ENCODE measurements at places on chromosomes 12 and 14.

GRCh38 chr12:74066476-74066875 is 471.2 kb upstream of the ATXN7L3B start:
- DNase-seq, result no peak

- no peak for DNase-seq
Observed at GRCh38 chr12:105992849-105993740, 145.7 kb downstream of the NUAK1 start.

DNA sequence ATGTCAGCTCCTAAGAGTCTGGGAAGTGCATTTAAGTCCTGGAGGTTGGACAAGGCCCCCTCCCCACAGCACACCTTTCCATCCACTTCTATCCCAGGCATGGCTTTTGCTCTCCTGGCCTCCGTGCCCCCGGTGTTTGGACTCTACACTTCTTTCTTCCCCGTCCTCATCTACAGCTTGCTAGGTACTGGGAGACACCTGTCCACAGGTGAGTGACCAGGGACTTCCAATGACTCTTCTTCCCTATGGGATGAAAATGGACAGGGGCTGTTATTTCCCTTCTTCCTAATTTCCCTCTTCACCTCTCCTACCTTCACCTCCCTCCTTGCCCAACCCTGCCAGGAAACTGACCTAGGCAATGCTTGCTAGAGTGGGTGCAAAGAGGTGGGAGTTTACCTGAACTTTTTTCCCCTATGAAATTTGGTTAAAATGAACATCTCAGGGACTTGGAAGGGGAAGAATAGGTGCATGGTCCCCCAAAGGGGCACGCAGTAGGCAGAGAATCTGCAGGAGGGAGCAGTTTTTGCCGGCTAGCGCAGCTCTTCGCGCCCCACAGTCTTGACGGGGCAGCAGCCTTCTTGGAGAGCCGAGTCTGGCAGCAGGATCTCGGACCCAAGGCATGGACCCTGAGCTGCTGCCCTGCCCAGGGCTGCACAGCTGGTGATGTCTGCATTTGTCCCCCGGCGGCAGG is 9.2 kb downstream of the ARHGEF25 start:
- DNase-seq, result no peak

DNA sequence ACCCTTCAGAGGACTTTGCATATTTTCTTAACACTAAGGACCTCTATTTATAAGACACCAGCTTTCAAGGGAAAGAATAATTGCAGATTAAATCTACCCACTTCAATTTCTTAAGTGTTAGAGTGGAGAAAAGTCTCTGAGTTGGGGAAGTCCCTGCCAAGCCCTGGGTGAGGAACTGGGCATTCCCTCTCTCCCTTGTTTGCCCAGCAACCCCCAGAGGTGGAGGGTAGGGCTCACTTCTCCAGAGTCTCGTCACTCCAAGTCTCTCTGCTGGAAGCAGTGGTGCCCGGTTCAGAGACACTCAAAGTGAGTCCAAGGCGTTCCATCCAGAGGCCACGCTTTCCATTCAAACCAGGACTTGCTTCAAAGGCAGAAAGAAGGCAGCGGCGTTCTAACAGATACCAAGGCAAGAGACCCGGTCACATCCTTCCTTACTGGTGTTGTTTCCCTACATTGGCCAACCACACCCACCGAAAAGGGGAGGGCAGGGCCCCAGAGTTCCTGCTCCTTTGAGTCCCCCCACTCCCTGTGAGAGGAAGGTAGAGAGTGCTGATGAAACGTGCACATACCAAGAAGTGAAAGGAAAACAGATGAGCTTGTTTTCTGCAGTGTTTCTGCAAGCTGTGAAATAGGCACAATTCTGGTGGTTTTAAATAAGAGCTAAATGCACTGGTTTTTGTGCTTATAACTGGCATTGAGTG is 6.1 kb upstream of the BDKRB2 start:
- no peak for DNase-seq

DNA sequence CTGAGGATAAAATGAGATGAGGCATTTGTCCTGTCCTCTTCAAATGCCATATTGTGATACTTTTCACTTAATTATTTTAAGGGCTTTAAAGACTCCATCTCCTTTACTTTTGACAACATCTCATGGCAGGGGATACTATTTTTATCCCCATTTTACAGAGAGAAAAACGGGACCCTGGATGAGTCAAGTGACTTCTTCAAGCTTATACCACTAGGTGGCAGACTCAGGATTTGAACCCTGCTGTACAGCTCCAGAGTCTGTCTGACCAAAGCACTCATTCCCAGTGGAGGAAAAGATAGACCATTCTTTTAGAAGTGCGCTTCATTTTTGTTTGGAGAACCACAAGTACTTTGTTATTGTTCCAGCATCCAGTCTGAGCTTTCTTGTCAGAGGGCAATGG is 1.7 kb upstream of the SMOC1 start:
- no peak for DNase-seq

DNA sequence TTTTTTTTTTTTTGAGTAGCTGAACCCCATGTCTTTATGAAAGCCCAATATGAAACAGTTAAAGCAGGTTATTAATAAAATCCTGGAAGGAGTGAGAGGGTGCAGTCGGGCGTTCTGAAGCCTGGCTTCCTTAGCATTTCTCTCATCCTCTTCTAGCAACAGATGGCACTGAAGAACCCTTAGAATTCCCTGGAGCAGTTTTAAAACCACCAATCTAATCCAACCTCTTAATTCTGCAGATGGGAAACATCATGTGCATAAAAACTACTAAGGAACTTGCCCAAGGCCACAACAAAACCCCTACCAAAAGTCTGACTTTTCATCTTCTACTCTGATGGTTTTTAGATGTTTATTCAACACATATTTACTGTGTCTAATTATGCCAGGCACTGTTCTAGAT is 25.2 kb downstream of the PRDM4 start:
- no peak for DNase-seq

DNA sequence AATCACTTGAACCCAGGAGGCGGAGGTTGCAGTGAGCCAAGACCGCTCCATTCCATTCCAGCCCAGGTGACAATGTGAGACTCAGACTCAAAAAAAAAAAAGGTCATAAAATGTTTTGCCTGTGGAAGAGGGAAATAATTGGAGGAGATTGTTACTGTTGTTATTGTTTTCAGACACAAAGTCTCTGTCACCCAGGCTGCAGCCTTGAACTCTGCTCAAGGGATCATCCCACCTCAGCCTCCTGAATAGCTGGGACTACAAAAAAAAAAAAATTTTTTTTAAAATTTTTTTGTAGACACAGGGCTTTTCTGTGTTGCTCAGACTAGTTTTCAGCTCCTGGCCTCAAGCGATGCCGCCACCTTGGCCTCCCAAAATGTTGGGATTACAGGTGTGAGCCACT is 33.9 kb downstream of the ARID2 start:
- DNase-seq, result no peak

GRCh38 chr12:3417113-3417512 is 73.9 kb upstream of the PRMT8 start:
- DNase-seq, result peak; percentile 50

DNA sequence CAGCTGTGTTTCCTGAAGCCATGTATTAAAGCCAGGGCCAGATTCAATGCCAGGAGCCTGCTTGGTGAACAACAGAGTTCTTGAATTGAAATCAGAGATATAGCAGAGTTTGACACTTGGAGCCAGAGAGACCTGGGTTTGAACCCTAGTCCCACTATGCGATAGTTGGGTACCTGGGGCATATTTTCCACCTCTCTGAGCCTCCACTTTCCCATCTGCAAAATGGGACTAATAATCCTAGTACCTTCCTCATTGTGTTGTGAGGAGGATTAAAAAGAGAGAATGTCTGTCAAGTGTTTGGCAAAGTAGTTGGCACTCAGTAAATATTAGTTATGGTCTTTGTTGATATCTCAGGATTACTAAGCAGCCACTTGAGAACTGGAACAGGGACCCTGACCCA is 6.0 kb upstream of the HRK start:
- DNase-seq, result no peak

DNA sequence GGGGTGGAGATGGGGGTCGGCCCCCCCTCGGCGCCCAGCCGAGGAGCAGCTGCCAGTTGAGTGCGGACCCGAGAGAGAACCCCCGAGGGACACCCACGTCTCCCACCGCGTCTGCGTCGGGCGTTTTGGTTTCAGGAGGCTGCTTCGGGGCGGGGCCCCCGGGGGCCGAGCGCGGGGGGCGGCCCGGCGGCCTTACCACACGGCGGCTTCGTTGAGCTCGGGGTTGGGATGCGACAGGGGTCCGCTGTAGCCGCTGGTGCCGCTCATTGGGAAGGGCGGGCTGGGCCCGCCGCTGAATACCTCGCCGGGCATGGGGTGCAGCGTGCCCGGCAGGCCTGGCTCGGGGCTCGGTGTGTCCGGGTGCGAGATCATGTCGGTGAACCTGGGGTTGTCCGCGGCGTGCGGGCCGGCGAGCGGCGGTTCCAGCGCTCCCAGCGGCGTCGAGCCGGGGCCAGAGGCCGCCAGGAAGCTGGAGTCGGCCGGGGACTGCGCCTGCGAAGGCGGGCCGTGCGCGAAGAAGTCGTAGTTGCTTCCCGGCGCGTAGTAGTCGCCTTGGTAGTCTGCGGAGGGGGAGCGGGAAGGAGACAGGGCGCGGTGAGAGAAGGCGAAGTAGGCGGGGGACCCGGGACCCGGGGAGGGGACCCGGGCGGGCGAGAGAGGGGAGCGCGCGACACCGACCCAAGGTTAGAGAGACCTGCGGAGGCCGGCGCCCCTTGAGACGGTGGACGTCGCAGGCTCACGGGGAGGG is 8.5 kb downstream of the LHX5 start:
- no peak for DNase-seq

DNA sequence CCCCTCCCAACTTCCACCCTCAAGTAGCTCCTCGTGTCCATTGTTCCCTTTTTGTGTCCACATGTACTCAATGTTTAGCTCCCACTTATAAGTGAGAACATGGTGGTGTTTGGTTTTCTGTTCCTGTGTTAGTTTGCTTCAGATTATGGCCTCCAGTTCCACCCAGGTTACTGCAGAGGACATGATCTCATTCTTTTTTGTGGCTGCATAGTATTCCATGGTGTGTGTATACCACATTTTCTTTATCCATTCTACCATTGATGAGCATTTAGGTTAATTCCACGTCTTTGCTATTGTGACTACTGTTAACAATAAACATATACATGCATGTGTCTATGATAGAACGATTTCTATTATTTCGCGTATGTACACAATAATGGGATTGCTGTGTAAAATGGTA is 362.6 kb downstream of the TMTC2 start:
- no peak for DNase-seq

DNA sequence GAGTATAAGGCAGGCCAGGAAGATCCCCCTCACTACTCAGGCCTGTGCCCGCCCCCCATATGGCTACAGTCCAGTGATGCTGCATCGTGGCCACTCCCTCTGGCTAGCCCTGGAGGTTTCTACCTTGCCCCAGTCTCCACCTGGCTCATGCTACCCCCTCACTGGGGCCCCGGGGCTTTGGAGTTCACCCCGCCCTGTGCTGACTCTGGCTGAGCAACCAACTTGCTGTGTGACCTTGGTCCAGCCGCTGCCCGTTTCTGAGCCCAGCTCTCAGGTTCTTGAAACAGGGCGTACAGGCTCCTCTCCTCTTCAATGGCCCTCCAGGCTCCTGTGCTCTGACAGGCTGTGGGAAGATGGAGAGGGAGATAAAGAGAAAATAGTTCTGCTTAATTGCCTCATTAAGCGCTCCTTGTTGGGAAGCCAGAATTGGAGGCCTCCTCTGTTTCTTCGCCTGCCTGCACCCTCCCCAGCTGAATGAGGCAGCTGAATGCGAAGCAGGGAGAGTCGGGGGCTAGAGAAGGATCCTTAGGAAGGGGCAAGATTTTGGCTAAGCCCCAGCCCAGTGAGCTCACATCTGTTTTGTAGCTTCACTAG is 138.2 kb upstream of the NCOR2 start:
- no peak for DNase-seq

DNA sequence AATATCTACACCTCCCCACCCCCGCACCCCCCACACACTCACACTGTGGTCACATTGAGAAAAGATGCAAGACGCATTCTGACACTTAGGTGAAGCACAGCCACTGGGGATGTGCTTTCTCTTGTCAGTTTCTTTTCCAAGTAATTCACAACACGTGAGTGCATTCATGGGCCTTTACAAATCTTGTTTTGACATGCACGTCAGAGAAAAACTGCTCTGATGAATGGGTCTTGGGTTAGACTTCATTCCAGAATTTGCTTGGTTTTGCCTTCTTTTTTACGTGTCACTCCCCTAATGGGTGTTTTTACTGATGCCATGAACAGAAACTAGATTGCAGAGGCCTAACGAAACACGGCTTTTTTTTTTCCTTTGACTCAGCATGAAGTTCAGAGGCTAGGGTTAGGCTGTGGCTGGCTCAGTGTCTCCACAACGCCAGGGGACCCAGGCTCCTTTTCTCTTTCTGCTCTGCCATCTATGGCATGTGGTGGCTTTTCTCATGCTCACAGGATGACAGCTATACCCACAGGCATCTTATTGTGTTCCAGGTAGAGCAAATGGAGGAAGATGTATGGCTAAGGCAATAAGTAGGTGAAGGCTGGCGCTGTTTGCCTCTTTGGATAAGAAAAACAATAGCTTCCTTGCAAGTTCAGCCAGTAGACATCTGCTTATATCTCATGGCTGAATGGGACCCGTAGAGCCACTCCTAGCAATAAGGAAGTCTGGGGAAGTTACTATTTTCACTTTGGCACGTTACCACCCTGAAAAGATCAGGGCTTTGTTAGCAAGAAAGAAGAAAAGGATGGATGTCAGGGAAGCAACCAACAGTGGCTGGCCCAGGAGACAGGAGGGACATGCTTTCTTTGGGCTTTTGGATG is 253.3 kb downstream of the SLC15A4 start:
- no peak for DNase-seq

DNA sequence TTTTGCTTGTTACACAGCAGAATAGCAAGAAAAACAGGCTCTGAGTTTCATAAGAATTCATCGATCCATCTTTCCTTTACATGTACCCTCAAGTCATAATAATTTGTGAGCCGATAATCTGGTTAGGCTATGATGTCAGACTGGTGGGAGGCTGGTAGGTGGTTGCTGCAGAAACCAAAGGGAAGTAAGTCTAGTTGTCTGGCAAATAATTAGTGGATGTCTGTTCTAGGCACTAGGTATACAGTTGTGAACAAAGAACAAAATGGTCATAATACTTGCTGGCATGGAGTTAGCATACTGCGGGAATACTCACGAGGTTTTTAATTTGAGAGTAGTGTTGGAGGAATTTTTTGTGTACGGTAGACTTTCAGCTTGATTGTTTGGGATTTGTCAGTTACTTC is 8.8 kb downstream of the SUSD6 start:
- no peak for DNase-seq

GRCh38 chr12:96117460-96117859 is 76.7 kb upstream of the ELK3 start:
- no peak for DNase-seq

DNA sequence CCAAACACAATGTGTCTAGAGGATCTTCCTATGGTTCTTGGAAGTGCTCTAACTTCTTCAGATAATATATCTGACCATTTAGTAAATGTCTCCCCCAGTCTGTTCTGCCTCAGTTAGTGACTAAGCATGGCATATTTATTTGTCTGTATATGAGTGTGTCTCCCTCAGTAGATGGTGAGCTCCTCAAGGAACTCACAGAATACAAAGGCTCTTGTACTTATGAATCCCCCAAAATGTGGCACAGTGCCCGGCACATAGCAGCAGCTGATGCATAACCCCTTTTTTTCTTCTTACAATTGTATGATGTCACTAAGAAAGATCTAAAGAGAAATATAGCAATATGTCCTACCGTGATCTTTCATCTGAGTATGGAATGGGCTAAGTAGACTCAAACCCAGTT is 264.7 kb upstream of the PRICKLE1 start:
- no peak for DNase-seq

Measured in left forelimb (tissue), 1 donor.